ENCODE measurements at places on chromosomes 13 and 19.

DNA sequence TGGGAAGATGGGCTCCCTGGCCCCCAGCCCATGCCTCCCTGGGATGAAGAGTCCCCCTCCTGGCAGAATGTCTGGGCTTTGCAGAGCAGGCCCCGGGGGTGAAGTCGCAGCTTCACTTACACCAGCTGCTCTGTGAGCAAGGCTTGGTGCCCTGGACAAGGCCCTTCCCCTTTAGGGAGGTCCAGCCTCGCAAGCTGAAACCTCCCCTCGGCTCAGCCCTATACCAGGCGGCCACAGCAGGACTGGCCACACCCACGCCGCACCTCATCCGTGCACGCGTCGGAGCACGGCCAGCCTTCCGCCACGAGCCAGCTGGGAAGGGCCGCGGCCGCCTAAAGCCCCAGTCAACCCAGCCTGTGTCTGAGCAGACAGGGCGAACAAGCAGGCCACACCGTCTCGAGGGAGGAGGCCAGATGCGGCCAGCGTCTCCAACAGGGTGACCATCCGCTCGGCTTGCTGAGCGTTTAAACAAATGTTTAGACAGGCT is 83.2 kb upstream of the MCF2L start:
- DNase-seq: no peak

DNA sequence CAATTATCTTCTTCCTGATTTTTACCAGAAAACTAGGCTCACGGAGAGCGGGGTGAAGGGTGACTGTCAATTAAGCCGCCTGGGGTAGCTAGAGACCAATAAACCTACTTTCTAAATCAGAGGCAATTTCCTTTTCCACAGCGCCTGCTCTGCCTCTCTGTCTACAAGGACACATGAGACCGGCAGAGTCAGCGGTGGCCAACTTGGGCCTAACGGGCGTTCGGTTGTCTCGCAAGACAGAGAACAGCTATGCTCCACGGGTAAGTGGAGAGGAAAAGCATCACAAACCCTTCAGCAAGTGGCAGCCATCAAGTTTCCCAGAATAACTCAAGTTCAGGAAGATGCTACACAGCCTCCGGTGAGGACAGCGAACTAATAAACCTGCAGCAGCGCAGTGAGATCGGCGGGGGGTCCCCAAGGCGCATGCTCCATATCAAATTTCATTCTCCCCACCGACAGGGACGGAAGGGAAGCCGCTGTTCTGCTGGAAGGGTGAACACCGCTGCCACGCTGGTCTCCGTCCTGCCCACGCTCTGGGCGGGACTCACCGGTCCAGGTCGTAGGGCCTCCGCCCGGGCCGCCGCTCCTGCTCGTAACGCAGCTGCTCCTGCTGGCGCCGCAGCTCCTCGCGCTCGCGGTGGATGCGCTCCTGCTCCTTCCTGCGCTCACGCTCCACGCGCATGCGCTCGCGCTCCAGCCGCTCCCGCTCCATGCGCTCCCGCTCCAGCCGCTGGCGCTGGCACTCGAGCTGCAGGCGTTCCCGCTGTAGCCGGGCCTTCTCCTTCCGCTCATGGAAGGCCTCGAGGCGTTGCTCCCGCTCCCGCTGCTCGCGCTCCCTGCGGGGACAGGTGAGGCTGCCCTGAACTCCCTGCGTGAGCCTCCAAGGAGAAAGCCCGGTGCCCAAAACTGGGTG is 25.8 kb upstream of the TINCR start:
- DNase-seq: no peak

GRCh38 chr19:18160971-18161635 is 8.1 kb downstream of the PIK3R2 start:
- peak; percentile 62 for DNase-seq

GRCh38 chr19:18865973-18866799 is 29.8 kb downstream of the CERS1 start:
- DNase-seq: no peak

Data from T-helper 22 cell (primary cell).